ENCODE measurements at places on chromosomes 16 and 17.

DNA sequence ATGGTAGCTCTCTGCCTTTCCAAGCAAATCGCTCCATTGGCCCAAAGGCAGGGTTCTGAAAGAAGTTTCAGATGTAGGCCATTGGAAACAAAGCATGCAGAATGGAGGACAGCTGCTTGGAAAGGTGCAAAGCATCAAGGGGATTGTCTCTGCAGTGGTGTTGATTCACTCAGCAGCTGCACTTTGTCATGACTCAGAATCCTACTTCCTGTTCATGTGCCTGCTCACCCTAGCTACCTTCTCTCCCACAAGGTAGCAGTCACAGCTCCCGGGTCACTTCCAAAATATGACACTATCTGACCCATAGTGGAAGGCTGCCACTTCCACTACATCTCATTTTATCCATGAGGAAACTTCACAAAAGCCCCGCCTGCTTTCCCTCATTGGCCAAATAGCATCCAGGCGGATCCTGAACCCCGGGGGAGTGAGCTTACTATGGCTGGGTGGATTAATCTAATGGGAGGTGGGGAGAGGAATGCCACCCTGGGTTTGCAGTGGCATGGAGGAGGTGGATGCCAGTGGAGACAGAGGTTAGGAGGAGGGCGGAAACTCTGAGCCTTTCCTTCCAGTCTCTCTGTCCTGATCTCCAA, 74.7 kb upstream of the NKD1 start:
- DNase-seq, result no peak

DNA sequence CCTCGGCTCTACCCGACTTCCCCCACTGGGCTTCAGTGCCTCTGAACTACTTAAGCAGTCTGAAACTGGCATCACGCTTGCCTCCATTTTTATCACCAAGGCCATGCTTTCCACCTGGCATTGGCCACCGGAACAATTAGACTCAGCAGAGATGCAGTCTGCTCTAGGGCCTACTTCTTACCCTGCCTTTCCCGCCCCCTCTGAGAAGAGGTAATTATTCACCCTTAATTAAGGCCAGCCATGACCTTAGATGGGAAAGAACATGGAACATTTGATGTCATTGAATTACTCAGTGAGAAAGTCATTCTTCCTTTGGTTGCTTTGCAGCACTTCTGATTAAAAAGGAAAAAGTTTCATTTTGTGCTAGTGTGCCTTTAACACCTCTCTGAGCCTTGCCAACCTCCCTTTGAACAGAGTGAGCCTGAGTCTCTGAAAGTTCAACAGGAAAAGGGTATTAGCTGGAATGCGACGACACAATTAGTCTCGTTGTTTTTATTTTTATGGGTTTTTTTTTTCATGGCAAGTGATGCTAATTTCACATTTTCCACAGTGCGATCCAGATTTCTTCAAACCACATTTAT, 60.9 kb upstream of the TNRC6A start:
- DNase-seq, result no peak

GRCh38 chr17:21132428-21132827, 5.7 kb downstream of the DHRS7B start:
- DNase-seq, result no peak

- peak; percentile 34 for DNase-seq
Measured at GRCh38 chr17:75749545-75750389, 15.2 kb downstream of the GALK1 start.

DNA sequence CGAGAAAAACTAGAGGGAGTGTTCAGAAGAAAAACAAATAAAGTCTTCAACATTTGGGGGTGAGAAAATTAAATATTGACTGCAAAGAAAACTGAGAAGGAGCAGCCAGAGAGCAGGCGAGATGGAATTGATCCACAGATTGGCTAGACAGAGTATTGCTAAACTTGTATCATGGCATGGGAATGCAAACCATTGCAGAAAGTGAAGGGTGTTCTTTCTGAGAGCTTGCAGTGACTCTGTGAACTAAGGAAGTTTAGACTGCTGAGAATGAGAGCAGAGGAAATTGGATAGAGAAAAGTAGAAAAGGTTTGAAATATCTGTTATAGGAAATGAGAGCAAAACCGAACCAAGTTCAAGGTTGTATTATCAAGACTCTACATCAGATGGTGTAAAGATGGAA, 191.5 kb downstream of the HS3ST3A1 start:
- DNase-seq, result no peak

DNA sequence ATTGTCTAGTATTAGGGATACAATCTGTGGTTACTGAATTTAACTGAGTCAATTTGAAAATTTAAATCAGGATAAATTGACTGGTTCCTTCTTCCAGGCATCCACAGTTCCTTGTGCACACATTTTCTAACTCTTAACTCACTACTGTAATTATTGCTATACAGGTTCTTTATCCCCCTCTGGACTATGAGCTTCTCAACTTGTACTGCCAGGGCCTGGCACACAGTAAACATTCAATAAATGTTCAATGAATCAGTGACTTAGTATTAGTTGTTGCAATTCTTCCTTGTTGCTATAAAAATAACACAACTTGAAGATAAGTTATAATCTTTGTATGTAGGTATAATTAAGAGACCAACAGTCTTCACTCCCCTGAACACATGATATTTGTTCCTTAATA, 67.9 kb downstream of the SSH2 start:
- DNase-seq, result no peak

- no peak for DNase-seq
Measured at GRCh38 chr17:58755577-58756245, at the start of gene PPM1E. Gene PPM1E, plus strand, starts transcription at chr17:58755854.

DNA sequence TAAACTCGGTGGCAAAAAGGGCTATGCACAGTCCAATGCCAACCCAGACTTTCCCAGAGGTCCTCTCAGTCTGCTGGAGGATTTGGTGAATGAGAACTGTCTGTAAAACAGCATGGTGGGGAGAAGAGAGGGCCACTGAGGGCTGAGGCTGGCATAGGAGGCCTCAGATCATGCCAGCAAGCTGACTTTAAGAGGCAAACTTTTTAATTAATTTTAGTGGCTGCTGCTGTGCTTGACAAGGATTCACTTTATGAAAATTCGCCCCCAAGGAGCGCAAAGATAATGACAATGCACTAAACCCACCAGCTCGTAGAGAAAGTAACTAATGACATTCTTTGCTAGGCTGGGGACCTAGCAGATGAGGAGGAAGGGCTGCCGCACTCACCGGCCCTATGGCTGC, 15.0 kb downstream of the ABCC12 start:
- DNase-seq, result no peak

GRCh38 chr16:1430759-1431496, at the start of gene PERCC1:
Gene PERCC1, plus strand, starts transcription at chr16:1431078. Its CDS starts 1,516 bp downstream, at chr16:1432594.
- DNase-seq, result no peak

- no peak for DNase-seq
Measured at GRCh38 chr17:32629563-32630190, 142.9 kb downstream of the CDK5R1 start.

DNA sequence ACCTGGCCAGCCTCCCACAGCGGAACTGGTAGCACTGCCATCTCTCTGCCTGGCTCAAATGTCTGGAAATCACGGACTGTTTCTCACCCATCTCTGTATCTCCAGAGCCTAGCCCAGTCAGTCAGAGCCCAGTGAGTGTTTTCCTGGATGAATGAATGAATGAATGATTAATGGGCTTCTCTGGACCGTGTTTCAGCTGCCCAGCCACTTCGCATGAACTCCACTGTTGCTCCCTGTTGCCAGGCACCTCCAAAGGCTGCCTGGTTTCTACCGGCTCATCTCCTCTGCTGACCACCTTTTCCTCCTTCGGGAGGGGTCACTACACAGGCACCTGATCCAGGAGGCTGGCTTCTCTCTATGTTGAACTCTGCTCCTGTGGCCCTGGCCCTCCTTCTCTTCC, 91.0 kb upstream of the SDK2 start:
- DNase-seq, result no peak

- no peak for DNase-seq
Measured at GRCh38 chr17:60493847-60494321, 32.2 kb downstream of the APPBP2 start.

DNA sequence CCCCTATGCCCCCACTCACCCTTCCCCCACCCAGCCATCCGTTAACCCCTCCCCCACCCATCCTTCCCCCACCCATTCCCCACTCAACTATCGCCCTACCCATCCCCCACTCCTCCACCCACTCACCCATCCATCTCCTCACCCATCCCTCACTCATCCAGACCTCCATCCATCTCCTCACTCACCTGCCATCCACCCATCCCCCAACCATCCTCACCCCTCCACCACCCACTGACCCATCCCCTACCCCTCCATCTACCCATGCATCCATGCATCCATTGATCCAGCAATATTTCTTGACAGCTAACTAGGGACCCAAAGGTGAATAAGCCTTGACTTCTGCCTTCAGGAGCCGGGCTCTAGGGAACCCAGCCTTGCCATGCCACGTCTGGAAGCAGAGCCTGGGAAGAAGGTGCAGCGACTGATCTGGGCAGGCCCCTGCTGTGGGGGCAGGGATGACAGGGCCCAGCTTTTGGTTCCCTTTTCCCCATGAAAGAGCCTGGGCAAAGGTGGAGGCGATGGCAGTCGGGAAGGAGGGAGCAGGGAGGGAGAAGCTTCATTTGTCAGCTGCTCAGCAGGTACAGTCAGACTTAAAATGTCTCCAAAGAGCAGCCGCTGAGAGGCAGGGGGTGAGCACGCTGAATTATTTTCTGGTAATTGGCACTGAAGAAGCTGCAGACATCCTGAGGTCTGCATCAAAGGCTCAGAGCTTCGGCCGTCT, 23.1 kb upstream of the DOC2B start:
- DNase-seq, result no peak

- DNase-seq, result no peak
Measured at GRCh38 chr16:20347666-20348364, 4.7 kb downstream of the UMOD start.

DNA sequence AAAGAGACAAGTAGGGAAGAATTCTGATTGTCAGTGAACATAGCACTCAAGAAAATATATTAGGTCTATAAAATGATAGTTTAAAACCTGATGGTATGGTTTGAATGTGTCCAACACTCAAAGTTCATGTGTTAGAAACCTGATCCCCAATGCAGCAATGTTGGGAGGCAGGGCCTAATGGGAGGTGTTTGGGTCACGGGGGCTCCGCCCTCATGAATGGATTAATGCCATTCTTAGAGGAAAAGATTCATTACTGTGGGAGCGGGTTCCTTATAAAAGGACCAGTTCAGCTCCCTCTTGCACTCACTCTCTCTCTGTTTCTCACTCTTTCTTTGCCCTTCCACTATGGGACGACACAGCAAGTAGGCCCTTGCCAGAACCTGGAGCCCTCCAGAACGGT, 41.5 kb upstream of the SLC47A1 start:
- no peak for DNase-seq

DNA sequence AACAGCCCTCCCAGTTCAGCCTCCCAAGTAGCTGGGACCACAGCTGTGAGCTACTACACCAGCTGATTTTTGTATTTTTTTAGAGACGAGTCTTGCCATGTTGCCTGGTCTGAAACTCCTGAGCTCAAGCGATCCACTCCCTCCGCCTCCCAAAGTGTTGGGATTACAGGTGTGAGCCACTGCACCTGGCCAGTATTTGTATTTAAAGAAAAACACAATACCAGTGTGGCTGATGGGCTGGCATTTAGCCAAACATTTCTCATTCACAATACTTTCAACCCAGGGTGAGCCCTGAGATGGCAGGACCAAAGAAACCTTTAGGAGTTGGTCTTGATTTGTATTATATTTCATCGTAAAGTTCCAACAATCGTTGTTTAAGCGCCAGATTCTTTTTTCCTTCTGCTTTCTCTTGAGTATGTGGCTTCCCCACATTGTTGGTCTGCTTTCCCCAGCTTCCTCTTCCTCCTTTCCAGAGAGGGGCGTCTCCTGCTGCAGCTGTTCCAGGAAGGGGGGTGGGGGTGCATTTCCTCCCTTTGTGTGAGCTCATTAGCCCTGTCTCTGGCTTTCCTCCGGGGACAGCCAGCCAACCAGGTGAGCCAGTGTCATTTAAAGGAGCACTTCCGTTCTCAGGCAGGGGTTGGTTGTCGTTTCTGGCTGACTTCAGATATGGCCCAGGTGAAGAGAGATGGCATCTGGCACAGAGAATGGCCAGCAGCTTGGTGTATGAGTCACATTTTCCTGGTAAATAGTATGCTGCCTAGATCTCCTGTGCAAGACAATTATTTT, 79.9 kb downstream of the GPRC5B start:
- DNase-seq, result no peak

- DNase-seq, result no peak
Measured at GRCh38 chr17:67297454-67297960, 52.5 kb upstream of the HELZ start.

GRCh38 chr17:28491286-28491685, 14.9 kb upstream of the FOXN1 start:
- DNase-seq, result no peak

- DNase-seq, result no peak
Measured at GRCh38 chr16:86374603-86375130, 135.7 kb upstream of the FOXF1 start.

GRCh38 chr17:48720266-48721008, 1.9 kb downstream of the PRAC1 start:
- DNase-seq, result no peak

- DNase-seq, result no peak
Measured at GRCh38 chr16:89547860-89548259, 12.6 kb upstream of the RPL13 start.

- no peak for DNase-seq
Measured at GRCh38 chr17:68319410-68320162, 28.3 kb downstream of the ARSG start.

DNA sequence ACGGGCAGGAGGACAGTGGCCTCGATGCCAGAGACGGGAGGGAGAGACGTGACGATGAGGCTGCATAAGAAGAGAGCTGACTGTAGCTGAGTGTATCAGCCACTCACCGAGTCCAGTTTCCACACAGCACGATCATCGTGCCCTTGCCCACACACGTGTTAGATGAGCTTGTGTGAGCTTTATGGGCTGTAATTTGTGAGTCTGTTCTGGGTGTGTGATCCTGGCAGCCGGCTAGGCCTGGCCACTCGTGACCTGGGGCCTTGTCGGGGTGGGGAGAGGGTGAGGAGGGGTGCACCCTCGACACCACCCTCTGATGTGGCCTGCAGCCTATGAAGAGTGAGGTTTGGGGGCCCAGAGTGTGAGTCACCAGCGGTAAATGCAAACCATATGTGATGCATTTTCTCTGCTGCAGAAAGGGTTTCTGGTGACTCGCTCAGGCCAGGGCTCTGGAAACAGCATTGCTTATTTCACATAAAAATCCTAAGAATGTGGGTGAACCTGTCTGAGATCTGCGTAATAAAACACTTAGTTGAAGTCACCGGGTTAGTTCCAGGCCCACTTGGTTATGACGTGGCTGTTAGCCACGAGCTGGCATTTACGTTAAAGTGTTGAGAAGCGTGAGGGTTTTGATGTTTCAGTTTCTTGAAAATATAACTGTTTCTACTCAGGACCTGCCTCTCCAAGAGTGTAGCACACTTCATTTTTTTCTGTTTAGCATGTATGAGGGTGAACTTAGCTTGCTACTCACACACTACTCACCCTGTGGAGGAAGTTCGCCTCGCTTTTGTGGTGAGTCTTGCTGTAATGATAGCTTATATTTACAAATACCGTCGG, 4.2 kb downstream of the METRNL start:
- no peak for DNase-seq

- no peak for DNase-seq
Measured at GRCh38 chr16:48622456-48623303, 12.7 kb upstream of the N4BP1 start.

DNA sequence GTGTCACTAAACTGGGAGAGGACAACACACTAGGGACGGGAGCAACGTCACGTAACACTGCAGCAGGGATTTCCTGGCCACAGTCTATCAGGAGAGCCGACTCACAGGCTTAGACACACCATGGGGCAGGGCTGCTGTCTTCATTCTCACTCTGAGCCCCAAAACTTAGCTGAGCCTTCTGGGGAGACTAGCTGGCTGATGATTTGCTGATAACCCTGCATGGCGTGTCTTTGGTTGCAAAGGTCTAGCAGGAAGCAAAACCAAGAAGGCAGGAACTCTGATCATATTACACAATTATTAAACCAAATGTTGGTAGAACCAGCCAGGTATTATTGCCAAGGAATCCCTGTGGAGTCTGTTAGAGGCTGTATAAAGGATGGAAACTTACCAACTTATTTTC, 345.0 kb downstream of the SLC39A11 start:
- DNase-seq, result no peak

Measured in hypothalamus (tissue), 51 donors.